ENCODE measurements at places on chromosomes 4 and X. TPM values are rescaled to one million over a fixed set of nuclear protein-coding genes. Genes with fewer than 3 reads are reported as not detected.

Gene GSX2
- not detected for total RNA-seq

Gene FGA
- total RNA-seq = not detected

Gene TMEM156
- total RNA-seq = 0.72 TPM

Gene TLR2
- 12.1 TPM for total RNA-seq

Gene RS1
- total RNA-seq = not detected

DNA sequence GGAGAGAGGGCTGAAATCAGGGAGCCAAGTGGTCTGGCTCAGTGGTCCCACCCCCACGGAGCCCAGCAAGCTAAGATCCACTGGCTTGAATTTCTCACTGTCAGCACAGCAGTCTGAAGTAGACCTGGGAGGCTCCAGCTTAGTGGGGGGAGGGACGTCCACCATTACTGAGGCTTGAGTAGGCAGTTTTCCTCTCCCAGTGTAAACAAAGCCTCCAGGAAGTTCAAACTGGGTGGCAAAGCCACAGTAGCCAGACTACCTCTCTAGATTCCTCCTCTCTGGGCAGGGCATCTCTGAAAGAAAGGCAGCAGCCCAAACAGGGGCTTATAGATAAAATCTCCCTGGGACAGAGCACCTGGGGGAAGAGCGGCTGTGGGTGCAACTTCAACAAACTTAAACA, 88.1 kb downstream of the NPFFR2 start:
- no peak for DNase-seq

GRCh38 chrX:38108364-38108763, 102.0 kb downstream of the SYTL5 start:
- DNase-seq = no peak

GRCh38 chrX:71514367-71515037, 18.4 kb upstream of the OGT start:
- no peak for DNase-seq

DNA sequence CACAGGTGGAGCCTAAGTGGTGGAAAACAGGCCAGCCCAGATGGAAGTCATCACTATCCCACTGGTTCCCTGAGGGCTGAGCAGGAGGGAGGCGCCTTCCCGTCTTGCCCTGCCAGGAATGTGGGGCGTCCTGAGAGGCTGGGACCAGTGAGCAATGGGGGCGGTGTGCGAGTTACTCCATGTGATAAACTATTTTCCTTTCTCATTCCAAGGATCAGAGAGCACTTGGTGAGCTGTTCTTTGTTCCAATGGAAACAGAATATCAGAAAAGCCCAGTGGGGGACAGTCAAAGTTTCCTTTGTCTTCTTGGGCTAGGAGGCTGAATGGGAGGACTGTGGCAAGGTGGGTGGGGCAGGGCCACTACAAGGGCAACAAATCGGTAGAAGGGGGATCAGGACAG, 86.2 kb downstream of the NHSL2 start:
- peak; percentile 45 for DNase-seq

DNA sequence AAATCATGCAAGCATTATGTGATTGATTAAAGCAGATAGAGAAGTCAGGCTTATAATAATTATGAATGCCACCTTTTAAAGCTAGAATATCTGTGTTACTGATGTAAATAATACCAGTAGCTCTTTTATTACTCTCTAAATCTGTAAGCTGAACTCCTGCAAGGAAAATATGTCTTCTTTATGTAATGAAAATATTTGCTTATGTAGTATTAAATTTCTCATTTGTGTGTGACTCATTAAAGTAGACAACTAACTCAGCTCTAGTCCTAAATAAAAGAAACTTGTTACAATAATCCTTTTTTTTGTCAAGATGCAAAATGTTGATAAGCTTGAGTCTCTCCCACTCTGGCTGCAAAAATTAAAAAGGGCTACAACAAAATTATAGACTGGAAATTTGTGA, 137.7 kb upstream of the FAT1 start:
- DNase-seq = no peak

GRCh38 chr4:3473996-3474765, 11.1 kb downstream of the DOK7 start:
- DNase-seq = peak; percentile 66

DNA sequence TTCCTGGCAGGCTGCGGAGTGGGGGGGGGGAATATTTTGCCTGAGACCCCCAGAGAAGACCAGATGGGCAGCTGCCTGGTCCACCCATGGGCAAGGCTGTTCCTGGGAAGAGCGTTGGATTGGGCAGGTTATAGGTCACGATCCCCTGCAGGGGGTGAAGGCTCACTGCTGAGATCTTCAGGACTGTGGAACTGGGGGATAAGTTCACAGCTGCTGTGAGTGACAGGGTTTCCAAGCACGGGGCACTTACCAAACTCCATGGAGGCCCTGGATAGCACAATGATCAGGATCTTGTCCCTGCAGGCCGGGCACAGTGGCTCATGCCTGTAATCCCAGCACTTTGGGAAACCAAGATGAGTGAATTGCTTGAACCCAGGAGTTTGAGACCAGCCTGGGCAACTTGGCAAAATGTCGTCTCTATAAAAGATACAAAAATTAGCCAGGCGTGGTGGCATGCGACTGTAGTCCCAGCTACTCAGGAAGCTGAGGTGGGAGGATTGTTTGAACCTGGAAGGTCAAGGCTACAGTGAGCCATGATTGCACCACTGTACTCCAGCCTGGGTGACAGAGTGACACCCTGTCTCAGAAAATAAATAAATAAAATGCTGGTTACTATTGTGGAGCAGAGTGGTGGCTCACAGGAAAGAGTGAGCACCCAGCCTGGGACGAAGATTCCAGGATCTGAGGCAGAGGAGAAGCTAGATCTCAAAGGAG, 68.0 kb upstream of the HELT start:
- DNase-seq = no peak

- no peak for DNase-seq
Observed at GRCh38 chr4:52943677-52944076, 81.6 kb downstream of the RASL11B start.

DNA sequence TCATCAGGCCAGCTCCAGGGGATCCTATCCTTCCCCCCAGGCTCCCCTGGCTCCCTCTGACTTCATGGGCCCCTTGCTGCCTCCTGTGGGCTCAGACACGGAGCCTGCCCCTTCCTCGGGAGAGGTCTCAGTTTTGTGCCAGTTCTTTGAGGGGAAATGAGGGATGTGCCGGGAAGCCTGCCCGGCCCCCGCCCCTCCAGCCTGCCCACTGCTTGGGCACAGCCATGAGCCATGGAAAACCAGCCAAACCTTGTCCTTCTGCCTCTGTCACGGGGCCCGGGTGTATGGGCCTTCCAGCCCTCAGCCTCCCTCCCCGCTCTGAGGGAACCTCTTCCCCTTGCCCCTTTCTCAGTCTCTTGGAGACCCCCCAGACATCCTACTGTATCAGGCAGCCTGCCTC, 6.8 kb downstream of the BGN start:
- DNase-seq = no peak

DNA sequence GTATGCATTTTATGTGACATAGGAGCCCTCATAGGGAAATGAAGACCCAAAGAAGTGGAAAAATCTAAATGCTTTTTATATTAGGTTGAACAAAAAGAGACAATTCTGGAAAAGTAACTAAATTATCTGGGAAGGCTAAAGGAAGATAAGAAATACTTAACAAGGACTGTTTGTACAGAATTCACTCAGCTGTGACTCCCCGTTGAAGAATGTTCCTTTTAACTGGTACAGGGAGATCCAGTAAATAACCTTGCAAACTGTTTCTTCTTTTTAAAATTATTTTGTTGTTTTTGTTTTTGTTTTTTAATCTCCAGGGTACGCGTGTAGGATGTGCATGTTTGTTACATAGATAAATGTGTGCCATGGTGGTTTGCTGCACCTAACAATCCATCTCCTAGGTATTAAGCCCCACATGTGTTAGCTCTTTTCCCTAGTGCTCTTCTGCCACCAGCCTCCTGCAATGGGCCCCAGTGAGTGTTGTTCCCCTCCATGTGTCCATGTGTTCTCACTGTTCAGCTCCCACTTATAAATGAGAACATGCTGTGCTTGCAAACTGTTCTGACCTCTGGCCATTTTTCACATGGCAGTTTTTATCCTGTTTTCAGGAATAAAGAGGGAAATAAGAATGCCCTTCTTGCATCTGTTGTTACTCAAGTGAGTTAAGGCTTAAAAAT, 81.7 kb downstream of the PWWP3B start:
- DNase-seq = no peak

DNA sequence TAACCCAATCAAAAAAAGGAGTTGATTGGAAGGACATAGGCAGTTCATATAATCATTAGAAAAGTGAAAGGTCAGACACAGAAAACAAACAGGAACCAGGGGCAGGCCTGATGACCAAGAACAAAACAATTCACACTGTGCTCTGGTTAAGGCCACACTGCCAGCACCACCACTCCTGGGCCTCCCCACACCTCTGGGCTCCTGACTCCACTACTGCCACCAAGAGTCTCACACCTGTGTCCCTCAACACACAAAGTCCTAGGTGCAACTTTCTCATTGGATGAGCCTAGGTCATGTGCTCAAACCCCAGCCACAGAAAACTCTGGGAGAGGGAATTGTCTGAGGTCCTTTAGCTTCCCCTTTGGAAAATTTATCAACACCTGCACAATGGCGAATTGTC, 11.1 kb upstream of the FAM9C start:
- DNase-seq = no peak

GRCh38 chr4:11480683-11481082, 52.0 kb upstream of the HS3ST1 start:
- no peak for DNase-seq

GRCh38 chrX:116009861-116010710, 160.5 kb upstream of the AGTR2 start:
- DNase-seq = peak; percentile 20

- peak; percentile 92 for DNase-seq
Observed at GRCh38 chrX:133792198-133792953, 193.0 kb downstream of the GPC3 start.
